ENCODE measurements at places on chromosomes 5 and 9. TPM values are rescaled to one million over a fixed set of nuclear protein-coding genes. Genes with fewer than 3 reads are reported as not detected.
A peak's percentile ranks its signal among the peaks of the same experiment; 100 is the strongest.

FGF1 gene
- total RNA-seq = 0.15 TPM

NR4A3 gene
- 0.15 TPM for total RNA-seq

PCDHGA5 gene
- total RNA-seq = under 0.01 TPM

TMC1 gene
- total RNA-seq = 0.15 TPM

CRB2 gene
- 0.17 TPM for total RNA-seq

EDIL3 gene
- total RNA-seq = 6.9 TPM

DNA sequence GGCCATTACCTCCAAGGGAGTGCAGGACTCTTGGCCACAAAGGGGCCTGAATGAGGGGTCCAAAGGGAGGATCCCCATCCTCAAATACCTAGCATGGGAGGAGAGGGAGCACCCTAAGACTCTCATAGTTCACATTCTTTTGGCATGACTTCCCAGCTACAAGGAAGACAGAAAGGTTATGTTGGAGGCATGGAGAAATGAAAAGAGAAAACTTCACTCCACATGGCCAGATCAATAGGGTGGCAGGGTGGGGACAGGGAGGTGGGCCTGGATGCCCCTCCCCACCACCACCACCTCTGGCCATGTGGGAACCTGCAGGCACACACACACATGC, 97.6 kb downstream of the PAX5 start:
- no peak for DNase-seq

DNA sequence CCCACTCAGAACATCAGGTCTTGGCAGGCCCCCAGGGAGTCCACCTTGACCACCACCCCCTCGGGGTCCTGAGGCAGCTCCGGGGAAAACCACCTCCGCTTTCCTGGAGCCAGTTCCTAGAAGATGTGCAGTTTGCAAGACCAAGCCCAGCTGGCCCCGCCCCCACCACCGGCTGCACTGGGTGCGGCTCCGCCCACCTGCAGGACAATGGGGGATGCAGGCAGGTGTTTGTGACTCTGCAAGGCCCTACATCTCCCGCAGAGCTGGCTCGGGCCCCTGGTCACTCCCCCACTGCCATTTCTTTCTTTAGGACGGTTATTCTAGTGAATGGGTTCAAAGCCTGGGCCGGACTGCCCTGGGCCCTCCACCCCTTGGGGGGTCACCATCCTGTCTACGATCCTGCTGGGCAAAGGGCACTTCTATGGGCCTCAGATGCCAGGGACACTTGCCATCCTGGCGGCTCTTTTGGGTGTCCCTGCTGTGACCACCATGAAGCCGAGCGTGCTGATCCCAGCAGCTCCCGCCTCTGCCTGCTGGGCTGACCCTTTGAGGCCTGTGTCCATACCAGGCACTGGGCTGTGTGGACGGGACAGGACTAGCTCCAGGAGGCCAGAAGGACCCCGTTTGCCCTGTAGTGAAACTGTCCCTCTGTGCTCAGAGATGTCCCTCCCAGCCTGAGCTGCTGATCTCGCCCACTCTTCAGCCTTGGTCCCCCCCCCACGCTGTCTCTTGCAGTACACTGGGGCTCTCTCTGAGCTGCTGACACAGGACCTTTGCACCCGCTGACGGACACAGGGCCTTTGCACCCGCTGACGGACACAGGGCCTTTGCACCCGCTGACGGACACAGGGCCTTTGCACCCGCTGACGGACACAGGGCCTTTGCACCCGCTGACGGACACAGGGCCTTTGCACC, 5.9 kb upstream of the NACC2 start:
- no peak for DNase-seq

DNA sequence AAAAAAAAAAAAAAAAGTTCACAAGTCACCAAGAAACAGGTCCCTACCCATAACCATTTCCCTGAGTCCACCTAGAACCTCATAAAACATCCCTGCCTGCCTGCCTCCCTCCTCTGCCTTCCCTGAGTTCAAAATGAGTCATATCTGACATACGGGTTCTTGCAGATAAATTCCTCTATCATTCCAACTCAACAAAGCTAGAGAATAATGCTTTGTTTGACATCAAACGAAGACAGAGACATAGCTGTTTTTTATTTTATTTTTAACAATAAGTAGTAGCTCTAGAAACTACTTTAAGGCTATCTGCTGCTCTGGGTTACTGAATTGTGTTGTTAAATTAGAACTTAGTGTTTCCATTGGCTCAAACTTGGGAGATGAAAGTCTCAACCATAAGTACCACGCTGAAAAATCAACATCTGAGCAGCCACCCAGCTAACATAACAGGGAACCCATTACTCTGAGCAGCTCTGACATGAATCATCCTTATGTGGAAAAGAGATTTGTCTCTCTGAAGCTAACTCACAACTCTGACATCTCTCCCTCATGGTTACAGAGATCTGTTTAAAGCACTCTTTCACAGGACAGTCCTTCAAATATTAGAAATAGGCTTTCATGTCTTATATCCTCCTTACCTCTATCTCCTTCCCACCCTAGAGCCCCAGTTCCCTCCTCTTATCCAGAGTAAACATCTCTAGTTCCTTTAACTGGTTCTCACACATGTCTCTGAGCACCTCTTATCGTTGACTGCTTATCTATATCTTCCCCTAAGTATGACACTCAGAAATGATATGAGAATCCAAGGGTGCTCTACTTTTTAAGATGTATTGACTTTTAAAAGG, 12.1 kb downstream of the TMEM245 start:
- DNase-seq = peak; percentile 82

DNA sequence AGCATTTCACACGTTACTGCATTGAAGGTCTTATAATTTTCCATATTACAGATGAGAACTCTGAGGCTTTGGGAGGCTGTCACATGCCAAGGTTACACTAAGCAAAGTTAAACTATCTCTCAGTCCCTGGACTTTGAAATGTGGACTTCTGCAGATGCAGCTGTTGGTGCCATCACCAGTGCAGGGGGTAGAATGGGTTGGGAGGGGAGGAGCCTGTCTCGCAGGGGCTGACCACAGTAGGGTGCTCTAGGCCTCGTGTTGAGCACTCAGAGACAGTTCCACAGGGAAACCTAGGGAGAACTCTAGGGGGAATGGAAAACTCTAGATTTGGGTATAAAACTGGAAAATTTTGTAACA, 220.9 kb downstream of the MAPKAP1 start:
- DNase-seq = no peak

DNA sequence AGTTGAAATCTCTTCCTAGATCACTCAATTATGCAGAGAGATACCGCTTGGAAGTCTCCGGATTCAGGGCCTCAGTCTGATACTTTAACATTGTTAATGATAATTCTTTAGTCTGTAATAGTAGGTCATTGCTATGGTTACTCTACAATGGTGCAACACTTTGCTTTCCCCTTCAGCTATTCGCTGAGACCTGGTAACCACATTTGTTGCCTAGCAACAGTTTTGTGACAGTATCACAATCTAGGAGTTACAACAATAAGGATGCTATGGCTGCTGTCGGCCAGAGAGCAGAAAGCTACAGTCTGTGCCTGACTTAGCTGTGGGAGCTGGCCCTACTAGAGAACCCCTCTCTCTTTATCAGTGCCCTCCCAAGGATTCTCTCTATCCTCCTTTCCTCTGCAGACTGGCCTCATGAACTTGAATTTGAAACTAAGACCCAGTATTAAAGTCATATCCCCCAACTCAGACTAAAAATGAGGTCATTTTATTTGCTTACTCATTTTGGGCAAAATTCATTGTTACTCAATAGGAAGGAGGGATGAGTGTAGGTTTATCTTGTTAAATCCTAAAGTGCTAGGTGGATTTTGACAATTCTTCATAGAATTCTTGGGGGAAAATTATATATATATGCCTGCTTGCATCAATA, 39.3 kb downstream of the NR2F1 start:
- DNase-seq = peak; percentile 90

- no peak for DNase-seq
Measured at GRCh38 chr9:105539452-105539851, 18.5 kb upstream of the FKTN start.

DNA sequence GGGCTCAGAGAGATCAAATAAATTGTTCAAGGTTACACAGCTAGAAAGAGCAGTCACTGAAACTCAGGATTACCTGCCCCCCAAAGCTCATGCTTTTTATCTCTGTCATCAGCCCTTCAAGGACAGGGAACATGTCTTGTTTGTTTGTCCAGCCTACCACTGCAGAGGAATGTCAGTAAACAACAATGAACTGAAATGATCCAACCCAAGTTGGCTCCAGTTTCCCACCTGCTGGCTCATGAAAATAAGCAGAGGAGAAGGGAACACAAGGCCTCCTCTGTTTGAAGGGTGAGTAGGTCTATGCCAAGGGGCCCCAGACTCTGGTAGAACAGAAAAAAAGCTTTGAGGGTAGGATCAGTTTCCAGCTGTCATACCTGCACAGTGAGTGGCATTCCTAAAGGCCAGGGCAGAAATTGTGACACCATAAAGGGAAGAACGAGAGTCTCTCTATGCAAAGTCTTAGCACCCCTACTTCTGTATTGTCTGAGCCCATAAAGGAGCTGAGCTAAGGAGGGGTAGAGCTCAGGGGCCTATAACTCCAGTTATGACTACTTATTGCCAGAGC, 115.2 kb downstream of the TRIM36 start:
- DNase-seq = no peak

DNA sequence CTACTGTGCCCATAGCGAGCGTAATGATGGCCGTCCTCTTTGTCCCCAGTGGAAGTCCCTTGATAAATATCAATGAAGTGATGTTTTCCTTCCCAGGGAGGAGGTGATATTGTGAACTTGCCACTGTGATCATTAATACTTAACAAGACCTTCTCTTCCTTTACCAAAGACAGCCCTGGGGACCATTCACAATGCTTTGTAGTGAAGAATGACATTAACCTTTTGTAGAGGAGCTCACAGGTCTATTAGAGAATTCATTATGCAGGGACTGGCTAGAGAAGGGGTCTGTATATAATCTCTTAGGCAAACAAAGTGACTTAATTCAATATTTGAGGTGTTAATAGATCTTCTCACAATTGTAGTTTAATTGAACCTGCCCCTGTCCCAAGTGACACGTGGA, 452.9 kb upstream of the DMAC1 start:
- no peak for DNase-seq

DNA sequence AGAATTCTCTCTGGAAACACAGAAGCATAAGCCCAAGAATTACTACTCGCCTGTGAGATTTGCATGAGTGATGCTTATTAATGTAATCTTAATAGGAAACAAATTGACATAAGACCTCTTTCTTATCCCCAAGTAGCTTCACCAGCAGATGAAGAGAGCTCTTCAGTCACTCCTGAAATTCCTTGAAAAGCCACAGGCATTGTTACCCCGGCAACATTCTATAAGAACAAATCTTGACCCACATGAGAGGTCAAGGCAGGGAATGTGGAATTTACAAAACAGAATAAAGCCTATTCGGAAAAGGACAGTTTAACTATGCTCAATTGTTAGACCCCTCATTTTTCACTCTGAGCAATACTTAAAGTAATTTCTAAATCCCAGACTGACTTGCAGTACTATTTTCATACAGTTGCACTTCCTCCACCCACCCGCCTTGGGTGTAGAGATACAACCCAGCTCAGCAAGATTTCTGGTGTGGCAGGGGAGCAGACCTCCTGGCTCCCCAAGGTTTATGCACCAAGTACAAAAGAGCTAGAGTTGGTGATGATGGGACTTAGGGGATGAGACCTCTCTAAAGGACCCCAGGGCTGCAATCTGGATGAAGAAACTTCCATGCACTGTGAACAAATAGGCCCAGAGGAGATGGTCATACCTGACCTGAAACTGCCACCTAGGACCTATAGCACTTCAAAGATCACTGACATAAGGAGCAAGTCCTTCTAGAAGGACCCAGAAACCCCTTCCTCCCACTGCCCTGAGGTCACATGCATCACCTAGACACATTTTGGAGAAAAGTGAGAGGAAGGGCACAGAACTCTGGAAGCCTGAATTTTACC, 242.1 kb downstream of the ZNF608 start:
- peak; percentile 73 for DNase-seq

- no peak for DNase-seq
Measured at GRCh38 chr5:14415024-14415697, 166.4 kb upstream of the OTULINL start.

DNA sequence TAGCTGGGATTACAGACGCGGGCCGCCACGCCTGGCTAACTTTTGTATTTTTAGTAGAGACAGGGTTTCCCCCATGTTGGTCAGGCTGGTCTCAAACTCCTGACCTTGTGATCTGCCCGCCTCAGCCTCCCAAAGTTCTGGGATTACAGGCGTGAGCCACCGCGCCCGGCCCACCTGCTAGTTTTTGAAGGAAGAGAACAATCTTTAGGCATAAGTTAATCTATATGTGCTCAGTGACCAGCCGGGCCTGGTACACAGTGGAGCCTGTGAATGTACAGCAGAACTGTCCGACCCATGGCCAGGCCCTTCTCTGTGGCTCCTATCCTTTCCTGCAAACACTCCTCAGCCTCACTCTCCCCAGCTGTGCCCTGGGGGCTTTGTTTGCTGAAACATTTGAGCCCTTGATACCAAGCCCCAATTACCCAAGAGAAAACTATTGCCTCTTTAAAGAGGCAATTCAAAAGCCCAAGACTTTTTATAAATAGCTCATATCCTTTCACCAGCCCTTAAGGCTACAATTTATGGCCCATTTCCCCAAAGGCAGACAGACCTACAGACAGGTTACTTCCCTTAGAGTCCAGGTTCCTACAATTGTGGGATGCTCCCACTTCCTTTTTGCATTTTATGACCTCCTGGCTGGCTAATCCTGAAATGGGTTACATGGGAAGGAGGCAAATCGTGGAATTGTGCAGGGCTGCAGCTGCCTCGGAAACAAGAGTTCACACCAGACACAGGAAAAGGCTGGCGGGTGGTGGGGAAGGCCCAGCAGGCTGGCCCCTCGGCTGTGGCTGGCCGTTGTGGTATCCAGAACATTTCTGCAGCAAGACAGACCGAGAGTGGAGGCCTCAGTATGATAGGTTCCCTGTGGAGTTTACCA, 37.5 kb downstream of the SPRY4 start:
- DNase-seq = no peak

GRCh38 chr5:170536525-170536924, 32.7 kb downstream of the KCNIP1 start:
- DNase-seq = no peak

DNA sequence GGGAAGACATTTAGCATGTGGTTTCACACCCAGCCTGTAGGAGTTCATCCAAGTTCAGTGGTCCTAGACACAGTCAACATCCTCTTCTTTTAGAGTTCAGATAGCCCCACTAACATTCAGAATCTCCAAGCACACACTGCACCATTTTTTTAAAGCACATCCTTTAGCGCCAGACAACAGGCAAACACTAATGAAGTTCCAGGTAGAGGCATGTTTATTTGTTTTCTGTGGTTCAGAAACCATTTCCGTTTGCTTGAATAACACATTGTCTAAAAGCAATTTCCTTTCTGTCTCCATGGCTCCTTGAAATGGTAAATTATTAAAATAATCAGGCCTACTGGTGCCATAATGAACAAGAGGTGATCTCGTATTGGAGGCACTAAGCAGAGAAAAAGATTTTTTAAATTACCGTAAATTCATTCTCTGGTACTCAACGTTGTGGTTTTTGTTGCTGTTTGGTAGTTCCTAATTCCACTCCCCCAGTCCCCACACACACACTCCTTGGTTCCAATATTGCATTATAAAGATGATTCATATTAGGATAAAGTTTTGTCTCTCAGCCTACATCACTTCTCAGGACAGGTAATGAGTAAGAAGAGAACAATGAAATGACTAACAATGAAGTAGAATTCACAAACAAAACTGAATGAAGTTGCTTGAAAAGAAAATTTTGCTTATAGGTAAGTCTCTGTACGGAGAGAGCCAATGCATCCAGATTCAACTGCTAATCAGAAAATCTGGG, 153.1 kb downstream of the PCSK1 start:
- peak; percentile 46 for DNase-seq

GRCh38 chr5:100623719-100624118, 88.5 kb downstream of the FAM174A start:
- peak; percentile 55 for DNase-seq

- DNase-seq = no peak
Measured at GRCh38 chr9:134782921-134783698, 97.5 kb upstream of the FCN2 start.

GRCh38 chr9:123816817-123817472, 113.0 kb downstream of the DENND1A start:
- no peak for DNase-seq

Data from renal cortical epithelial cell (primary cell).